ENCODE measurements at places on chromosomes 4 and X.

GRCh38 chr4:61442936-61443335, 242.8 kb downstream of the ADGRL3 start:
- no peak for DNase-seq

GRCh38 chrX:38489341-38489740, 72.0 kb upstream of the TSPAN7 start:
- DNase-seq, result no peak

DNA sequence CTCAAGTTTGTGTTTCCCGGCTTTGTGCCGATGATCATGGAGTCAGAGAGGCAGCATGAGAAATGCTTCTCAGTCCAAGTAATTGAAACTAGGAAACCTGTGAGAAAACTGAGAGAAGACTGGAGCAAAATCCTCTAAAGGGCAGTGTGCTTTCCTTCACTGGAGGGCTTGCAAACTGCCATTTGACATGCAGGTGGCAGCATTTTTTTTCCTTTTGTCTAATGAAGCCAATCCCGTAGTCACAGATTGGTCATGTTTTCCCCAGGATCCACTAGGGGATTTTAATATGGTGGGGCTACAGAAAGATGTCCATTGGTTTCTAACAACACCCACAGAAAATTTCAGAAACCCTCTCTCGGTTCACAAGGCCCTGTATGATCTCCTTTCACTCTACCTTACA, 117.4 kb upstream of the NUDT10 start:
- no peak for DNase-seq

- DNase-seq, result peak; percentile 70
These were observed 25.3 kb downstream of the STIM2 start for GRCh38 chr4:26885912-26886274.

GRCh38 chrX:103017542-103017941, 46.4 kb downstream of the BEX1 start:
- DNase-seq, result no peak

DNA sequence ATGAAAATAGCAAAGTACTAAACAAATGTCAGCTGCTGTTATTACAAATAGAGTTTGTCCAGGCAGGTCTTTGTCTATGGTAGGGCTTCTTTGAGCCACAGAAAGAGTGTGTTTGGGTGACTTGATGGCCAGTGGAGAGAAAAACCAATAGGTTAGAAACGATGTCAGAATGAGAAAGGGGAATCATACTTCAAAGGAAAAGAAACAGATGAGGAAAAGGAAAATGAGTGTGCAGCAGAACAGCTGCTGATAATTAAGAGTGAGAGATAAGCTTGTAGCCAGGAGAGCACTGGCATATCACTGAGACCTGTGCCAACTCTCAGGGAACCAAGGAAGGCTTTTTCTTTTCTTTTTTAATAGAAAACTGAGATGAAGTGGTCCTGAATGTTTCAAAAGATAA, 257.2 kb downstream of the ARHGAP24 start:
- no peak for DNase-seq

DNA sequence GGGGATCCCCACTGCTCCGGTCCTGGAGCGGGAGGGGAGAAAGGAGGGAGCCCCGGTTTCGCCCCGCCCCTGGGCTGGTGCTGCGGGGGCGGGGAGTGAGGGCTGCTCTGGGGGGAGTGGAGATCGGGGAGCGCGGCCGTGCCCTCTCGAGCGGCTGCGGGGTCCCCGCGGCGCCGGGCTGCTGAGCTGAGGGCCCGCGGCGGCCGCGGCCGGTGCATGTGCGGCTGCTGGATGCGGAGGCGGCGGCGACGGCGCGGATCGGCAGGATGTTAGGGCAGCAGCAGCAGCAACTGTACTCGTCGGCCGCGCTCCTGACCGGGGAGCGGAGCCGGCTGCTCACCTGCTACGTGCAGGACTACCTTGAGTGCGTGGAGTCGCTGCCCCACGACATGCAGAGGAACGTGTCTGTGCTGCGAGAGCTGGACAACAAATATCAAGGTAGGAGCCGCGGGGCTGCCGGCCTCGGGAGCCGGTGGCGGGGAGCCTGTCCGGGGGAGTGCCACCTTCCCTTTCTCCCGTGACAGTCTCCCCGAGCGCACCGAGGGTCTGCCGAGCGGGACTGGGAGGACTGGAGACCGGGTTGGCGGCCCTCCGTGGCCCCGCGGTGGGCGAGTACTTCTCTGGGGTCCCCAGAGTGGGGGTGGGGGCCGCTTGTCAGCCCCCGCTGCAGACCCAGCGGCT, at the start of gene ING2:
TSS of gene ING2 (plus strand) at position 129 of the 681 bp plus-strand sequence. CDS start at position 267, 138 bp downstream.
- no peak for DNase-seq

DNA sequence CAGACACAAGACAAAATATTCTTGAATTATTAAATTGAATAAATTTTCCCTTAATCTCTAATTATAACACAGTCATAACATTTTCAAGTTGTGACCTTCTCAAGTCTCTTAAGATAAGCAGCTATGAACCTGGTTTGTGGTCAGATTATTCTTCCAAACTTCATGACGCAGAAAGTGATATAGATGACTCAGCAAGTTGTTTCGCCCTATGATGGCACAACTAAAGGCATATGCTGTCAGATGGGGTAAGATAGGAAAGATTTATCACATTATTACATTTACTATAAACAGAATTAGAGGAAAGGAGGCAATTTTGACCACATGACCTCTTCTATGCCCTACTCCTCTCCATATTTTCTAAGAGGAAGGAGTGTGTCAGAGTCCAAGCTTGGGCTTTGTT, 4.6 kb upstream of the DCAF12L2 start:
- no peak for DNase-seq
